NCI-H510A treated with DMSO at 0.1 percent for 48 hours (cell line): ENCODE measurements at places on chromosomes 2 and 18.
A peak's percentile ranks its signal among the peaks of the same experiment; 100 is the strongest.

DNA sequence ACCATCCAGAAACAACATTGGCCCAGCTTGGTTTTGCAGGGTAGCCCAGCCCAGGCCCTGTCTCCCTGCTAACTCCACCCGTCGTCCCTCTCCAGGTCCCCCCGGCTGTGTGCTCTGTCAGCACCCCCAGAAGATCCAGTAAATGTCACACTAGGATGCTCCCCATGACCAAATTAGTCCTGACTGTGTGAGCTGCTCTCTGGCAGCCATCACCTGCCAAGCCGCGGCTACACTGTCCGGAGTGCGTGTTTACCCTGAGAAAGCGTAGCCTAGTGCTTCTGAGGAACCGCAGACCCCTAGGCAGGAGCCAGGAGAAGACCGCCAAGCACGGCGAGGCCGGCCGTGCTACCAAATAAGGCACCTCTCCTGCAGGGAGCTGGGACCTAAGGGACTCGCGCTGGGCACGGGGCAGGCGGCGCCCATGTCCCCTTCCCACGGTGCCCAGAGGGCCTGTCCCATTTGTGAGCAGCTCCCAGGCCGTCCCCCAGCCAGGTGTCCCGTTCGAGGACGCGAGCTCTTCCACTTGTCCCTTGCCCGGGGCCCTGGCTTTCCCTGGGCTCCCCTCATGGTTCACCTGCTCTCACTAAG lies 849.9 kb downstream of the RNF144A start:
- no peak for DNase-seq

DNA sequence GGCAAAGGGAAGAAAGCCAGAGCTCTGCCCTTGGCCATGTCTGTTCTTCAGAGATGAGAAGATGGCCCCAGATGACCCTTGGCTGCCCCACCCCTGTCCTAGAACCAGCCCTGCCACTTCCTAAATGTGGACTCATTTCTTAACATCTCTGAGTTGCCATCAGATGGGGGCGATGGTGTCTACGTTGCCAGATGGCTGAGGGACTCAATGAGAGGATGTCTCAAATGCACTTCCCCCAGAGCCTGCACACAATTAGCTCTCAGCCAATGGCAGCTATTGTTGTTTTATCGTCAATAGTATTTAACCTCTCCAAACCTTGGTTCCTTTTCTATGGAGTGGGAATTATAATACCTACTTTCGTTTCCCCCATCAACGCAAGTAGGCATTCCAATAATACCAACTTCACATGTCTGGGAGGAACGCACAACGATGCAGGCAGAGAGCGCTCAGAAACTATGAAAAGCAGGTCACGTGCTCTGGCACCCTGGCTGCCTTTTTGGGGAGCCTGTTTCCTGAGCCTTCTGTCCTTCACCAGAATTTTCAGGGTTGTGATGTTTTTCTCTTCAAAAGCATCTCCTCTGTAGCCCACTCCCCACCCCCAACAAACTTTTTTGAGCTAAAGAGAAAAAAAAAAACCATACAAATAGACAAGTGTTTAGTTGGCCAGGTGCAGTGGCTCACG lies 100.3 kb downstream of the MCFD2 start:
- DNase-seq = no peak

- DNase-seq = no peak
Observed at GRCh38 chr2:137770166-137770565, 194.1 kb upstream of the HNMT start.

- DNase-seq = no peak
Observed at GRCh38 chr2:217066510-217067270, 206.8 kb upstream of the TNP1 start.

DNA sequence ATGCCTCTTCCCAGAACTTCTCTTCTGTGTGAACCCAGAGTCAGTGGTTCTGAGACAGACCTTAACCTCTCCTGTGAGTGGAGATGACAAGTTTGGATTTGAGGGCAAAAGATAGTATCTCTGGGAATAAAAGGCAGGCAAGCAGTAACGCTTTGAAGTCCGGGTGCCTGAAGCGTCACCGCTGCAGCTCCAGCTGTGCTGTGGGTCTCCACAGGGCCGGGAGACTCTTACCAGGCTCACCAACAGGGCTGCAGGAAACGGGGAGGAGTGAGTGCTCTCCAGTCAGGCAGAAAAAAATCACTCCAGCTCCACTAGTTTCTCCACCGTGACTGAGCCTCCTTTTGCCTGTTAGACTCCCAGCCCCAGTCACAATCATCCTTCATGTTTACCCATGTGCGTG lies 79.7 kb upstream of the MAP4K4 start:
- DNase-seq = peak; percentile 16

DNA sequence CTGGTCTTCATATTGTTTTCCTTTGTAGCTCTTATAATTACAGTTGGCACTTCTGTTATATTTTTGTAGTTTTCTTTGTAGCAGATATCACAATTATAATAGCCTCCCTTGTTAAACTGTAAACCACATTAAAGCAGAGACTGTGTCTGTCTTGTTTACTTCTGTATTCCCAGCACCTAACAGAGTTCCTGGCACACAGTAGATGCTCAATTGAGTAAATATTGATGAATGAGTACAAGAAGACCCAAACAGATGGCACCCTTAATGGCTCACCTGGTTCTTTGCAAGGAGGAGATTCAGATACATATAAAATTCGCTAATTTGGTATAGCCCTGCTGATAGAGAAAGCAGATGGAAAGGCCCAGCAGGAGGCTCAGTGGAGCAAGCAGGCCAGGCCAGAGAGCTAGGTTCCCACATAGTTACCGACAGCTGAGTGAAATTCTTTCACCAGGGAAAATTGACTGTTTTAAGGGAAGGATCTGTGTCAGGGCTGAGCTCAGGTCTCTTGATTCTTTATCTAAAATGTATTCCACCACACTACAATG lies 120.1 kb downstream of the NUP35 start:
- DNase-seq = peak; percentile 91

GRCh38 chr2:196464311-196464710 lies 175.2 kb upstream of the CCDC150 start:
- DNase-seq = no peak

GRCh38 chr2:221255862-221256261 lies 316.2 kb downstream of the EPHA4 start:
- DNase-seq = peak; percentile 19
